ENCODE measurements at places on chromosomes 4 and X.

- no peak for DNase-seq
These were observed 830.9 kb downstream of the TECRL start for GRCh38 chr4:63578383-63578782.

DNA sequence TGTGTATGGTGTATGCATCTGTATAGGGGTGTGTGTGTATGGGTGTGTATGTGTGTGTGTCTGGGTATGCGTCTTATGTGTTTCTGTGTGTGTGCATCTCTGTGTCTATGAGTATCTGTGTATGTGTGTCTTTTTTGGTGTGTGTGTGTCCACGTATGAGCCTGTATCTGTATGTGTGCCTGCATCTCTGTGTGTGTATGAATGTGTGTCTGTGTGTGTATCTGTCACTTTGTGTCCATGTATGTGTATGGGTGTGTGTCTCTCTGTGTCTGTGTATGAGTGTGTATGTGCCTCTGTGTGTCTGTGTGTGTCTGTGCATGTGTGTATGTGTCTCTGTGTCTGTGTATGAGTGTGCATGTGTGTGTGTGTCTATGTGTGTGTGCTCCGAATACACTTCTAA, 24.3 kb downstream of the FAM149A start:
- no peak for DNase-seq

DNA sequence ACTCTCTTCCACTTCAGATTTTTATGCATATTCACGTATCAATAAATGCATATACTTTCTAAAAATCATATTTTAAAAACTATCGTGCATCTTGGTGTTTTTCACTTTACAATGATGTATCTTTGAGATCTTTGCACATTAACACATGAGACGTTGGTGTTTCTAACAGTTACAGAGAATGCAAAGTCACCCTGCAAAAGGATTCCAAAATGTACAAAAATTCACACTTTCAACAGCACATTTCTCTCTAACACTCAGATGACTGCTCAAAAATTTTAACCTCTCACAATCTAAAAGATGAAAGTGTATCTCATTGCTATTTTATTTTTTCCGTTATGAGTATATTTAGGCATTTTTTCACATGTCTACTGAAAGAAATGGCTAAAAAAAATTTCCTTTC, 38.9 kb downstream of the ELOVL6 start:
- no peak for DNase-seq

GRCh38 chrX:119784747-119785446, 6.5 kb downstream of the RPL39 start:
- no peak for DNase-seq

DNA sequence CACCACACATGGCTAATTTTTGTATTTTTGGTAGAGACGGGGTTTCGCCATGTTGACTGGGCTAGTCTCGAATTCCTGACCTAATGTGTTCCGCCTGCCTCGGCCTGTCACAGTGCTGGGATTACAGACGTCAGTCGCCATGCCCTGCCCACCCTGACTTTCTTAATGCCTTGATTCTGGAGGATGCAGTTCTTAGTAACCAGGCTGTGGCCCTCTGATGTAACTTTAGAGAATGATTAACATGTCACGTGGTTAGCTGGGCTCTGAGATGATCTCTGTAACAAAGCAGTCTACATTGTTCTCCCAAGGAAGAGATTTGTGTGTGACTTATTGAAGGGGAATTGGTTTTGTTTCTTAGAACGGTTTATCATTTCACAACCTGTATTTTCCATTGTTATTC, 30.6 kb downstream of the ANK2 start:
- DNase-seq, result no peak

- DNase-seq, result no peak
These were observed 1.2 kb downstream of the LETM1 start for GRCh38 chr4:1854752-1855151.

GRCh38 chrX:110536816-110537215, 178.2 kb downstream of the RTL9 start:
- DNase-seq, result no peak

DNA sequence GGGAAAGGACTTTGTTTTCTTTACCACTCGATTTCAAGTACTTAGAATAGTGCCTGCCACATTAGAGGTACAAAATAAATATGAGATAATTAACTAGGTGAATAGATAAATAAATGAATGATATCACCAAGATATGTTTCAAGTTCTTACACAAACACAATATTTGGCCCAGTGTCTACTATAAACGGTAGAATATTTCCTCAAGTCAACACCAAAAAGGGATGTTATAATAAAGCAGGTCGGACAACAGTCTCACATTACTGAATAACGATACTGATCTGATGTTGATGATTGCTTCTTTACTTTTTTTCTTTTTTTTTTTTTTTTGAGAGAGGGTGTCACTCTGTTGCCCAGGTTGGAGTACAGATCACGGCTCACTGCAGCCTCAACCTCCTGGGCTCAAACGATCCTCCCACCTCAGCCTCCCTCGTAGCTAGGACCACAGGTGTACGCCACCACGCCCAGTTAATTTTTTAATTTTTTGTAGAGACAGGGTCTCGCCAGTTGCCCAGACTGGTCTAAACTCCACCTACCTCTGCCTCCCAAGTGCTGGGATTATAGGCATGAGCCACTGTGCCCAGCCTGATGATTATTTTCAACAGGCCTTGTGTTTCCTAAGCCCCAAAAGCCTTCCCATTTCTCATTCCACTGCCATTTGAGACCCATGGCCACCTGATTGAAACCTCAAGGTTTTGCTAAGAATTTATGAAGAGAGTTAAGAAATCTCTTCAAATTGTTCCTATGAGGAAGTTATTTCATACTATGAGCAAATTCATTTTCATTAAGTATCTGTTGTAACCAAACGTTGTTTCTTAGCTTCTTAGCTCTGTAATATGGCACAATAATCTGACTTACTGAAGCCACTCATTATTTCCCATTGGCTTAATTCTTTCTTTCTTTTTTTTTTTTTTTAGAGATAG, 2.3 kb downstream of the MANBA start:
- DNase-seq, result peak; percentile 54

GRCh38 chr4:15771216-15772058, 6.7 kb upstream of the CD38 start:
- DNase-seq, result no peak

- no peak for DNase-seq
These were observed 8.0 kb downstream of the LGI2 start for GRCh38 chr4:25022766-25023165.

GRCh38 chr4:173651651-173652282, 121.7 kb upstream of the HAND2 start:
- DNase-seq, result no peak

DNA sequence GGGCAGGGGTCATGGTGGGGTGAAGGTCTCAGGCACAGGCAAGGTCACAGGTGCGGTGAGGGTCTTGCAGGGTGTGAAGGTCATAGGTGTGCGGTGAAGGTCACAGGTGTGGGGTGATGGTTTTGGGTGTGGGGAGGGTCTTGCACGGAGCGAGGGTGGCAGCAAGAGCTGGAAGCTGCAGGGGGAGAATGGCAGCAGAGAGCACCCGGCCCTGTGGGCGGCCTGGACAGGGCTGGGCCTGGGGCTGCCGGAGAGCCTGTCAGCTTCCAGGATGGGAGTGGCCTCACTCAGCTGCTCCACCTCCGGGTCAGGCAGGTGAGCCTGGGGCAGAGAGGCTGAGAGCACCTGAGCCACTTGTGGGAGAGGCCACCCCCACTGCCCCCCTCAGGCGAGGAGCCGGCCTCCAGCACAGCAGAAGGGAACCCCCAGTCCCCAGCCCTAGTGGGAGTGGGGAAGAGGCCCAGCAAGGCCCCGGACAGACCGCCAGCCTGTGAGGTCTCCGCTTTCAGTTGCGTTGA, 1.5 kb downstream of the MSANTD1 start:
- DNase-seq, result no peak

DNA sequence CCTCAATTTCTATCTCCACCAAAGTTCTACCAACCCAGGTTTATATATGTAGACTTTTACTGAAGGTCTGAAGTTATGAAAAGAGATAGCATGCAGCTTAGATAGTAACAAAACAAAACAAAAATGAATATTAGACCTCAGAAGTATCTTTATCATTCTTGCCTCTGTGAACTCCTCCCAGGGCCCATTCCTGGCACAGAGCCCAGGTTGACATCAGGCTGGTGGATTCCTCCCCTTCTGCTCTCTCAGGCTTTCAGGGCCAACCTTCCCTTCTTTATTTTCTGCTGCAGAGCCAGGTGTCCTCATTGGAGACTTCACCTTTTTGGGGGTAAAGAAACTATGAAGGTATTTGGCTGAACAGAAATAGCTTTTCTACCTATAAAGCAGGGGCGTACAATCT, 112.8 kb upstream of the PITX2 start:
- no peak for DNase-seq

DNA sequence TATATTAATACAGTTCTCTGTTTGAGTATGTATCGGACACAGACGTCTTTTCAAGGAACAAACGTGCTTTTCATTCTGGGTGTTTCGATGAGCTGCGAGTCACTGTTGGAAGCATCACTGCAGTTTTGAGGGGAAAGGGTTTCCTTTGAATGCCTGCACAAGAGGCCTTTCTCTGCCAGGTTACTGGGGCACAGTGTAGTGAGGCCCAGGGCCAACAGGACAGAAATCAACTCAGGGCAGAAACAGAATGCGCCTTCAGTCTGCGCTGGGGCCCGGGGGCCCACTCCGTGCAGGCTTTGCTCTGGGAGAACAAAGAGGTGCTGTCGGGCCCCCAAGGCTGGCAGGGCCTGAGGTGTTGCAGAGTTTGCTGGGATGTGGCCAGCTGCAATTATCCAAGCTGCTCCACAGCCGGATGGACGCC, 2.3 kb upstream of the PPP2R3B start:
- no peak for DNase-seq

GRCh38 chrX:100636321-100636991, at the start of gene TSPAN6:
TSS of gene TSPAN6 (minus strand) at chrX:100636806. CDS start at chrX:100636694, 112 bp downstream.
- no peak for DNase-seq

GRCh38 chrX:29090811-29091210, 503.6 kb downstream of the IL1RAPL1 start:
- DNase-seq, result no peak
